ENCODE measurements at places on chromosomes 11 and 22. TPM values are rescaled to one million over a fixed set of nuclear protein-coding genes. Genes with fewer than 3 reads are reported as not detected.

- H3K27ac ChIP-seq: no peak overlapping the region
- H3K36me3 ChIP-seq: peaks cover 75% of the 10 kb centered on the region
- H3K27me3 ChIP-seq: no peaks in the 10 kb centered on the region
- peaks cover 7% of the 10 kb centered on the region for H3K4me1 ChIP-seq
These were observed 10.2 kb upstream of the APOA1 start for GRCh38 chr11:116847612-116848011.

DNA sequence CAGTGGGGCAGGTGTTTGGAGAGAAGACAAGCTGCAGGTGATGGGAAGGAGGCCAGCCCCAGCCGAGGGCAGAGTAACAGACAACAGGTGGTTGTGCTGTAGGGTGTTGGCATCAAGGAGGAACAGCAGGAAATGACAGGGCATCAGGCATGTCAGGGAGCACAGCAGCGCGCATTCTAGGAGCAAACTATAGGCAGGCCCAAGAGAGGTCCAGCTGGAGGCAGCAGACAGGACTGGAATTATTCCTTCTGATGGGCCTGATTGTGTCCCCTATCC lies 13.6 kb downstream of the ADM start:
- H3K4me1 ChIP-seq: peaks cover 18% of the 10 kb centered on the region
- no peak overlapping the region for H3K27ac ChIP-seq
- no peaks in the 10 kb centered on the region for H3K27me3 ChIP-seq

- no peaks in the 10 kb centered on the region for H3K4me1 ChIP-seq
- DNase-seq: no peak
- no peak overlapping the region for H3K27ac ChIP-seq
- no peaks in the 10 kb centered on the region for H3K27me3 ChIP-seq
- no peak overlapping the region for H3K4me3 ChIP-seq
These were observed 124.3 kb upstream of the TOP3B start for GRCh38 chr22:22106855-22107254.

GRCh38 chr22:39278040-39278439 lies 33.3 kb upstream of the PDGFB start:
- H3K4me3 ChIP-seq: no peak overlapping the region
- H3K36me3 ChIP-seq: no peaks in the 10 kb centered on the region
- peaks cover 5% of the 10 kb centered on the region for H3K4me1 ChIP-seq
- no peaks in the 10 kb centered on the region for H3K27me3 ChIP-seq
- peak overlapping the region; percentile 26 for H3K27ac ChIP-seq

DNA sequence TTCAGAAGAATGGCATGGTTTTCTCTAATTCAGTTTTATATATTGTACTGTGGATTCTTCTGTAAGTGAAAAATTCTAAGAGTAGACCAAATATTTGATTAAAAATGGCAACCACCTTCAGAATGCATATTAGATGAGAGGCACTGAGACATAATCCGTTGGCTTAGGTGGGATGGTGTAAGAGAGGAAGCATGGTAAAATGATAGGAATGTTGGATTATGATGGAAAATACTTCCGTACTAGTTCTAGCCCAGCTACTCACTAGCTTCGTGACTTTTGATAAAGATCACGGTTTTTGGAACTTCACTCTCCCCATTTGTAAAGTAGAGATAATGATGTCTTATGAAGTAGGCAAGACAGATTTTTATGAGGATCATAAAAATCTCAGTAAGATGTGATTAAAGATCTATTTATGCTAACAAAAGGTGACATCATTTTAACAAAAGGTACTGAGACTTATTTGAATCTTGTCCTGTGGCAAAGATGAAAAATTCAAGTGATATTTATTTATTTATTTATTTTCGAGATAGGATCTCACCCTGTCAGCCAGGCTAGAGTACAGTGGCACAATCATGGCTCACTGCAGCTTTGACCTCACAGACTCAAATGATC lies 37.5 kb downstream of the UVRAG start:
- DNase-seq: no peak
- no peaks in the 10 kb centered on the region for H3K27me3 ChIP-seq
- H3K36me3 ChIP-seq: no peaks in the 10 kb centered on the region
- peaks cover 42% of the 10 kb centered on the region for H3K4me1 ChIP-seq
- no peak overlapping the region for H3K27ac ChIP-seq

- no peaks in the 10 kb centered on the region for H3K36me3 ChIP-seq
- no peak overlapping the region for H3K4me3 ChIP-seq
- H3K4me1 ChIP-seq: peaks cover 24% of the 10 kb centered on the region
- H3K27ac ChIP-seq: no peak overlapping the region
These were observed 52.7 kb upstream of the EED start for GRCh38 chr11:86191874-86192273.

- H3K36me3 ChIP-seq: no peaks in the 10 kb centered on the region
- no peak overlapping the region for H3K4me3 ChIP-seq
- no peak for DNase-seq
- H3K4me1 ChIP-seq: no peaks in the 10 kb centered on the region
- H3K27me3 ChIP-seq: no peaks in the 10 kb centered on the region
These were observed 219.1 kb downstream of the TMEM135 start for GRCh38 chr11:87256694-87257340.

The MOV10L1 gene
- total RNA-seq: 0.13 TPM

The CHST1 gene
- 0.27 TPM for total RNA-seq
